ENCODE measurements at places on chromosomes 13 and 19.
A peak's percentile ranks its signal among the peaks of the same experiment; 100 is the strongest.

GRCh38 chr13:23899555-23899954 lies 2.3 kb upstream of the C1QTNF9B start:
- peak; percentile 48 for DNase-seq

- DNase-seq: no peak
Measured at GRCh38 chr13:94708031-94708859, 4.1 kb downstream of the SOX21 start.

- DNase-seq: no peak
Measured at GRCh38 chr19:28502879-28503734, 709.8 kb downstream of the UQCRFS1 start.

GRCh38 chr13:23777575-23777870 lies 111.7 kb downstream of the MIPEP start:
- no peak for DNase-seq

- DNase-seq: no peak
Measured at GRCh38 chr13:73879346-73880015, 254.7 kb downstream of the KLF12 start.

DNA sequence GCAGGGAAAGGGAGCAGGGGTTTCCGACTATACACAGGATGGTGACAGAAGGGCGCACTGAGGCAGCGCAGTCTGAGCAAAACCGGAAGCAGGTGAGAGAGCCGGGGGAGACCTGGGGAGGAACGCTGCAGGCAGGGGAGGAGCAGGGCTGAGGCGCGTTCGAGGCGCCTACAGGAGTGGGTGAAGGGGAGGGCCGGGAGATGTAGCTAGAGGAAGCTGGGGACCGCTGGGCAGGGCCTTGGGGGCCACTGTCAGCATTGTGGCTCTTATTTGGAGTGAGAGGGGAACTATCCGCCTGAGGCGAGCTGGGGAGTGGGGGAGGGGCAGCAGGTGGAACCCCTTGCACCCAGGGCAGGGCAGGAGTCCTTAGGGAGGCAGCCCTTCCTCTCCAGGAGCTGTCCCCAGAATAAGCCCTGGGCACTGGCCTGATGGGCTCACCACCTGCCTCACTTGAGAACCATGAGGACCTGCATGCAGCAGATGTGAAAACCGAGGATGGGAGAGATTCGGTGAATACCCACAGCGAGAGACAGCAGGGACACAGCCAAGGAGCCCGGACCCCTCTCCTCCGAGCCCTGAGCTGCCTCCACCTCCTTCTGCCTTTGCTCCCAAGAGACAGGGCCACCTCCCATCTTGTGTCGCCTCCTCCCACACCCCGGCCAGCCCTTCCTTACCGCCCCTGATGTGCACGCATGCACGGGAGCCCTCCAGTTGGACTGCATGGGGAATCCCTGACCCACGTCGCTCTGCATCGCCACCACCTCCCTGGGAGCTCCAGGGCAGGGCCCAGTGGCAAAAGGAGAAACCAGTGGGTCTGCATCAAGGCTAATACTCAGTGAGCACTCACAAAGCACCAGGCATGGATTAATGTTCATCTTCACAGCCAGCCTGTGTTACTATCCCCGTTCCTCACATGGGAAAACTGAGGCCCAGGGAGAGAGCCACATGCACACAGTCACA lies 10.3 kb downstream of the AKT2 start:
- DNase-seq: no peak

DNA sequence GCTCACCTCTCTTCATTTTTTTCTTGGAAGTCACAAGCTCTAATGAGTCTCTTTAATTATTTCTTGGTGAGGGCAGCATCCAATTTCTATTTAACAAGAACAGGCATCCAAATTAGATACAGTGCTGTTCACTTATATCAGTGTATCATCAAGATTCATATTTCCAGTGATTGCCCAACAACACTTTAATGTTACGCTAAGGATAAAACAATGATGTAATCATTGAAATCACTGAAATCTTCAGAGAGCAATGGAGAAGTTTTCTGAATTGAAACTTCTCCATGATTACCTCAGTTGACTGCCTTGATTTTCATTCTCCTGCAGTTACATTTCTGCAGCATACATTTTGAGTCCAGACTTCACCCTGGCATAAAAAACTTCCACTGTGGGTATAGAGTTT lies 17.1 kb upstream of the LRCH1 start:
- DNase-seq: no peak

- DNase-seq: peak; percentile 49
Measured at GRCh38 chr13:46605825-46606554, 53.0 kb downstream of the LRCH1 start.

GRCh38 chr13:74973935-74974879 lies 507.8 kb downstream of the TBC1D4 start:
- no peak for DNase-seq

DNA sequence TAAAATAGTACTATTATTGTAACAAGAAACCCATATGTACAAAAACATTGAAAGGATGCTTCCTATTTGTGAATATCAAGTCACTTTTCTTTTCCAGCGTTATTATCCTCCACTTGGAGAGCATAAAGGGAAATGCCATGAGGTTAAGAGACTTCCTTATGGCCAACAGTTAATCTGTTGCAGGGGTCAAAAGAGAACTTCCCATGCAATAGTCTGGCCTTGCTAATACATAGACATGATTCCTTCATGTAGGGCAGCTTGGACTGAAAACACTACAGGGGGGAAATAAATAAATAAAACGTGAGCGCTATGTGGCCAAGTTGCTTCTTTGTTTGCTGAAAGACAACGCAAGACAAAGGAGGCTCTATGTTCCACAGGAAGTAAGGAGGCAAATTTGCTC lies 269.1 kb upstream of the EDNRB start:
- DNase-seq: no peak

DNA sequence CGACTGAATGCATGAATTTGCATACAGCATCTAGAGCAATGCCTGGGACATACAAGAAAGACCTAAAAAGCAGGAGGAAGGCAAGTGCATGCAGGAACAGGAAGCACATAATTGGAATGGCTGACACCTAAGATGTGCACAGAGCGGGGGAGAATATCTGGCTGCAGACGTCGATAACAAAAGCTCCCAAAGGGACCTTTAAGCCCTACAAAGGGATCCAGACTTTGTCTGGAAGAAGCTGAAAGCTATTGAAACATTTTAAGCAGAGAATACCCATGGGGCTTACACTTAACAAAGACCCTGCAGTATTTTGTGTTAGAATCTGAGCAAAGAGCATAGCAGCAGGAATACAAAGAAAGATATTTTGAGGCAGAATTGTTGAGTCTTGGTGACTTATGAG lies 107.4 kb upstream of the CLDN10 start:
- DNase-seq: no peak

DNA sequence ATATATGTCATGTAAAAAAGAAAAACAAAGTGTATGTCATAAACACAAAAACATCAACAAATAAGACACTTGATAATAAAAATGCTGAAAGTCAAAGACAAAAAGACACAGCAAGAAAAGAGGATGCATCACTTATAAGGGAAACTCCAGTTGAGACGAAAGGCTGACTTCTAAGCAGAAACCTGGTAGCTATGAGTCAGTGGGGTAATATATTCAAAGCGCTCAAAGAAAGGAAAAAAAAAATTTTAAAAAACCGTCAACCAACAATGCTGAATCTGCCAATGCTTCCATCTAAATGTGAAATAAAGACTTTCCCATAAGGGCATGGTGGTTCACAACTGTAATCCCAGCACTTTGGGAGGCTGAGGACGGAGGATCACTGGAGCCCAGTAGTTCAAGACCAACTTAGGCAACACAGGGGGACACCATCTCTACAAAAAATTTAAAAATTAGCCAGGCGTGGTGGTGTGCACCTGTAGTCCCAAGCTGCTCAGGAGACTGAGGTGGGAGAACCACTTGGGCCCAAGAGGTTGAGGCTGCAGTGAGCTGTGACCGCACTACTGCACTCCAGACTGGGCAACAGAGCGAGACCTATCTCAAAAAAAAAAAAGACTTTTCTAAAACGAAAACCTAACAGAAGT lies 24.0 kb downstream of the USP12 start:
- DNase-seq: no peak

DNA sequence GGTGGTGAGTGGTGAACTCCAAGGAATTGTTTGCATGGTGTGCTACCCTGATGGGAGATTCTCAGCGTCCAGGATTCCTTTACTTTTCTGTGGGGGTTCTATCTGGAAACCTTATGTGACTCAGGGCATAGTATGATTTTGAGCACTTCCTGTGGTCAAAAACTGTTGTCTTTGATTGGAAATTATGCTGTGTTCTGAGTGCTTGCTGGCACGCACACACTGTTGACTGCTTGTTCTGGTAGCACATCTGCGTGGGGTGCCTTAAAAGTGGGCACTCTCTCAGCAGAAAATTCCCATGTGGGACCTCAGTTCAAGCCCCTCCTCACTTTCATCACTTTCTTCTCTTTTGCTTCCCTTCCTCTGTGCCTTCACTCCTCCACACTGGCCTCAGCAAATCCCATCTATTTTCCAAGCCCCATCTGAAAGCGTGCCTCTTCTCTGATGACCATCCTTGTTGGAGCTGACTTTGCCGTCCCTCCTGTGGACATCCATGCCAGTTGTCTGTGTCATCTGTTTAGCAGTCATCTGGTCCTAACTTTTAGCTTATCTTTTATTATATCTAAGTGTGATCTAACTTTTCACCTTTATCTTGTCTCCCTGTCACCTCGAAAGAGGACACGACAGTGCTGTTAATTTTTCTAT lies 56.4 kb upstream of the NPAS1 start:
- DNase-seq: no peak

- no peak for DNase-seq
Measured at GRCh38 chr19:33399745-33400681, 26.5 kb downstream of the CEBPG start.

GRCh38 chr13:102700088-102701031 lies 5.5 kb upstream of the METTL21C start:
- no peak for DNase-seq

DNA sequence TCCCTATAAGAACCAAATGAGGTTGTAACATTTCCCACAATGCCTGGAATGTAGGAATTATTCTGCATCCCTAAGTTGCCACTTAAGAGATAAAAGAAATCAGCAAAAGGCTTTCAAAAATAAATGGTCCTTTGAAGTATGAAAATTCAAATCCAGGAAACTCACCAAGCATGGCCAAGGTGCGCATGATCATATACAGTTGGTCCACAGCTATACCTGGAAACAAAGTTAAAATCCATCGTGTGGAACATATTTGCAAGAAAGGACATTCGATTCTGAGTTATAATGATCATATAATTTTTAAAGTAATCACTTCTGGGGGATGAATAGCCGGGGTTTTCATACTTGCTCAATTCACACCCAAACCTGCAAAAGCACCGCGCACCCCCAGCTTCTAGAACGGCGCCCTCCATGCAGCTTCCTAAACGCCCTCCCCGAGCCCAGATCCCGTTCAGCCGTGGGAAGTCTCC lies 525 bp downstream of the CARS2 start:
- DNase-seq: no peak

GRCh38 chr19:55490478-55491432 lies 2.5 kb downstream of the SSC5D start:
- no peak for DNase-seq

DNA sequence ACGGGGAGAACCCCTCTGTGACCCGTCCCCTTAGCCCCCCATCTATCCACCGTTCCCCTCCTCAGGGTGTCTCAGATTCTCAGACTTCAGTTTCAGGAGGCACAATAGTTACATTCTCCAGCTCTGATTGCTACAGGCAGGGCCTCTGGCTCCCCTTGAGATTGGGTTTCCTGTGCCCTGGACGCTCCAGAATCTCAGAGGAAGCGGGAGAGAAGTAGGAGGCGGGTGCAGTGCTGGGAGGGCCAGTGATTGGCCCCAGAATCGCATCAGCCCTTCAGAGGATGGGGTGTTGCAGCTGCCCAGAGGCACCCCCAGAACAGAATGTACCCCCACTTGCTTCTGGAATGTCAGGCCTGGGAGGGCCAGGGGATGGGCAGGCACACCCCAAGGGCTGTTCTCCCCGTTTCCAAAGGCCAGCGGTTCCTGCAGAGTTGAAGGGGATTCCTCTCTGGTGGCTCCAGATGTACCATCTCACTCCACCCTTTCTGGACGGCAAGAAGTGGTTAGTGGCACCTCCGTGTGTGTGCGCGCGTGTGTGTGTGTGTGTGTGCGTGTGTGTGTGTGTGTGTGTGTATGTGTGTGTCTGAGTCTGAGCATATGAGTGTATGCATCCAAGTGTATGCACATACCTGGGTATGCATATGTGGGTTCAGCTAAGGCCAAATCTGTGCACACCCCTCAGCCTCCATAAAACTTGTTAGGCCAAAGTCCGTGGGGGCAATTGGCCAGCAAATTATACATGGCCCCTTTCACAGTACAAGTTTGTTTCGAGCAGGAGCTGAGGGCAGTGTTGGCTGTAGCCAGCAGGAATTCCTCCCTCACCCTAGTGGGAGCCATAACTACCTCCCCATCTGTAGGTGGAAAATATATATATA lies 35.5 kb downstream of the LYL1 start:
- DNase-seq: no peak

DNA sequence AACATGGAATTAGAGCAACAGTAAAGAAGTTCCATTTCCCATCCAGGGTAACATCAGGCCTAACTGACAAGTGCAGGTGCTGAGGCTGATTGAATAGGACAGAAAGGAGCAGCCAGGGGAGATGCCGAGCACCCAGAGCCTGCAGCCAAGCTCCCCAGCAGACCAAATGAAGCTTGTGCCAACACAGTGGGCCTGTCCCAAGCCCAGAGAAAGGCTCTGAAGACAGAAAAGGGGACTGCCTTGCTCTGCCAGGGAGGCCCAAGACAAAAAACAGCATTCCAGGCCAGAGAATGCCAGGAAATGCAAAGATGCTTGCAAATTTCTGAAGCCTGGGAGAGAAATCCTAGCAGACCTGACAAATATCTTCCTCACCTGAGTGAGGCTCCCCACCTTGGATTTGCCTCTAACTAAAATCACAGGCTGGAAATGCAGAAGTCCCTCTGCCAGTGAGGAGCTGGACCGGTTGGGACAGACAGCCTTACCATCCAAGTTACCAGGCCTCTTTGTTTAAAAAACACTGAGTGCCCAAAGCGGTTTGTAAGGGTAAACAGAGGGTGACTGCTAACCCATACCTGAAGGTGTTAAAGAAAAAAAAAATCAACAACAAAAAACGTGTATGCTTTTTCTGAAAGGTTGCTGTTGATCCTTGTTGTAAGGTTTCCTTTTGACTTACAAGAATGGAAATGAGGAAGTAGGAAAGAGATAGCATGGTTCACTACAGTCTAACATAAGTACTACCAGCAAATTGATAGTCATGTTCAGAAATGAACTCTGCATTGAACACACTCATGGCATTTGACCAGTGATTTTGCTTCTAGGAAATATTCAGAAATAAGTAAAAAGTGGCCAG lies 11.8 kb upstream of the HMGB1 start:
- peak; percentile 76 for DNase-seq

GRCh38 chr19:50330365-50331078 lies 1.3 kb upstream of the KCNC3 start:
- no peak for DNase-seq

Data from AML-193 (cell line).